ENCODE measurements at places on chromosomes 3 and 15.

DNA sequence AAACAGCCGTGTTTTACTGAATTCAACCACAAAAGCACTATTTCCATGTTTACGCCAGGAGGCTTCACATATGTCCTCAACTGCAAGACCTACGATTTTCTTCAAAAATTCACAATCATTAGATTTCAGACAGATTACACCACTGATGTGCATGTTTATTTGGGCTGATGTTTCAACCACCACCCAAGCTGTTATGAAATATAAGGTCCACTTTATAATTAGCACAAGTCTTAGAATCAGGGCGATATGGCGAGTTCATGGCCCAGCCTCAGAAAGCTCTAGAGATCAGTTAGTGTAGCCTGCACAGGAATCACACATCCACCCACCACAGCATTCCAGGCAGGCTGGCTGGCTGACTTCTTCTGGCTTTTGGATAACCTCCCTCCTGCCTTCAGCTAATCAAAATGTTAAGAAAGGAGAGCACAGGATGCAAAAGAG is 15.4 kb downstream of the SH3BP5 start:
- no peak for DNase-seq

GRCh38 chr3:133945381-133946095 is 49.9 kb upstream of the RAB6B start:
- DNase-seq: no peak

- no peak for DNase-seq
Observed at GRCh38 chr15:34018021-34018645, 20.9 kb downstream of the AVEN start.

DNA sequence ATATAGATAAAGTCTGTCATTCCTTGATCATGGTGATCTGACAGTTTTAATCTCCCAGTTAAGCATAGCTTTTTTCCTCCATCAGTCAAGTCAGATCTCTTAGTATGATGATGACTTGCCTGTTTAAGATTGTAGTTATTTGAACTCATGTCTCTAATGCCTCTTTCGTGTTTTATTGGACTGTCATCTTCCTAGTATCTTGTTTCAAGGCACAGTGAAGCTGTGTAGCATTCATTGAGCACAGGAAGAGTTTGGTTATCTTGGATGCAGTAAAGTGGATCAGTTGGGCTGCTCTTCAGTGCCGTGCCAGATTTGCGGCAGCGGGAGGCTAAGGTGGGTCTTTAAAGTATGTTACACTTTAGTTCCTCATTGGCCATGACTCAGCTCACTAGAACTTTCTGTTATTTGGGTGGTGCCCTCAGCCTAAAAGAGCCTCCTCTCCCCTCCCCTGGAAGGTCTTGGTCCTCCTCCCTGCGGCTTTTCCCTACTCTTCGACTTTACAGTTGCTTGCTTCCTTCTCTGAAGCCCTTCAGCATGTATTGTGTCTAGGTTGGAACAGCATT is 45.7 kb upstream of the SKOR1 start:
- no peak for DNase-seq

DNA sequence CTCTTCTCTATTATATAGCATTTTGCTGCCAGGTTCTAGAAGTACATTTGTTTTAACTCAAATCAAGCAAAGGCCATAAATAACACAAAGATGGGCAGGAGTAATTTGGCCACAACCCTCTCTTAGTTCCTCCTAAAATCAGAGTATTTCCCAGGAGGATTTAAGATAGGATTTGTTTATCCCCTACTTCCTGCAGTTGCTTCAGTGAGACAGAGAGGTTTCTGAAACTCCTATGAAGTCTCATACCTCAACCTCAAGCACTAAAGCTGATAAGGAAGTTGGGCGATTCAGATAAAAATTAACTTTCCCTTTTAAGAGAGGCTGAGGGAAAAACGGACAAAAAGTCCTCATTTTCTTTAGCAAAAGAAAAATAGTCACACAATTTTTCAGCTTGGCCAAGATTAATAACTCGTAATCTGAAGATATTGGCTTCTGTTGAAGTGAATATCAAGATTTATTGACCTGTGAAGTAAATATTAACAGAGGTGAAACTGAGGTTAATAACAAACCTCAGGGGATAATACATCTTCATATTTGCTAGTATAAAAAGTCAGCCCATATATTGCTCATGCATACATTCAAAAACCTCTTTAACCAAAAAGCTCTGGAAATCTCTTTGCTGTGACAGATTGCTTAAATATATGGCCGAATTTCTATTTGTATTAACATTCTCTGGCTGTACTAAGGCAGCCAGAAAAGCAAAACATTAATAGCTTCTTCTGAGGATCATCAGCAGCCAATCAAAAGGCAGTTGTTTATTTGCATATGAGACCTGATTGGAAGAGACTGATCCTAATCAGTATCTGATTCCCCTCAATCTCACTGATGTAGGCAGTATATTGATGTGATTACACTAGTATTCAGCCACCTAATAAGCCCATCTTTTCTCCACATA is 90.6 kb upstream of the GADL1 start:
- DNase-seq: peak; percentile 55

- DNase-seq: no peak
Observed at GRCh38 chr3:25096536-25096935, 331.5 kb upstream of the RARB start.

- no peak for DNase-seq
Observed at GRCh38 chr15:74511583-74511982, 29.4 kb upstream of the ARID3B start.

- peak; percentile 80 for DNase-seq
Observed at GRCh38 chr3:10459954-10460754, 45.2 kb downstream of the ATP2B2 start.

DNA sequence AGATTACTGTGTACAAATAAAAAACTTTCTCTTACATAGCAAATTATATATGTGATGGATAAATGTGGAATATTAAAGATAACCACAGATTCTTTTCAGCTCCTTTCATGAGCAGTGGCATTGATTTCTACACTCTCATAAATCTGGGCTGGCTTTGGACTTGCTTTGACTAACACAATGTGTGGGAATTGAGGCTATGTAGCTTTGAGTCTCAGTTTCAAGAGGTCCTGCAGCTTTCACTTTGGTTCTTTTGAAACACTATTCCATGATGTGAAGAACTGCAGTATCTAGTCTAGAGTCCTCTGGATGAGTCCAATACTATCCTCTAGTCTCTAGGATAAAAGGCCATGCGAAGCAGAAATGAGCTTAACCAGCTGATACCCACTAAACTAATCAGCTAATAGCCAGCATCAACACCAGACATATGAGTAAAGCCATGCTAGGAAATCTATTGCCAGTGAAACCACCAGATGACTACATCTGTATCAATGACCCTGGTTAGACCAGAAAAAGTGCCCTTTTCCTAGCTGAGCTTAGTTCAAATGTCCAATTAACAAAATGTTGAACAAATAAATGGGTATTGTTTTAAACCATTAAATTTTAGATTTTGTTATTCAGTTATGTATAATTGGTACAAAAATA is 274.9 kb upstream of the ZPLD1 start:
- no peak for DNase-seq

Data from lung microvascular endothelial cell (primary cell).